ENCODE measurements at places on chromosomes 2 and 18. TPM values are rescaled to one million over a fixed set of nuclear protein-coding genes. Genes with fewer than 3 reads are reported as not detected.

- no peak for DNase-seq
Observed at GRCh38 chr18:54031243-54031642, 193.2 kb downstream of the MBD2 start.

- DNase-seq, result no peak
Observed at GRCh38 chr18:55577812-55578539, 10.0 kb downstream of the TCF4 start.

The CCDC74A gene
- polyA plus RNA-seq, result 16.2 TPM

The MOCOS gene
- polyA plus RNA-seq, result 1.2 TPM

The RALB gene
- 73.5 TPM for polyA plus RNA-seq

GRCh38 chr2:126616606-126617069, 39.3 kb upstream of the GYPC start:
- DNase-seq, result no peak

The RAB27B gene
- polyA plus RNA-seq, result 3.8 TPM

The MATN3 gene
- 3.7 TPM for polyA plus RNA-seq

The NT5DC4 gene
- 0.83 TPM for polyA plus RNA-seq

- DNase-seq, result no peak
Observed at GRCh38 chr2:20217041-20217970, 7.6 kb downstream of the SDC1 start.

- no peak for DNase-seq
Observed at GRCh38 chr2:28628506-28628905, 123.1 kb upstream of the PPP1CB start.

The MPP4 gene
- polyA plus RNA-seq, result 0.47 TPM

- DNase-seq, result no peak
Observed at GRCh38 chr18:56709463-56709862, 58.3 kb downstream of the WDR7 start.

GRCh38 chr2:99066075-99066958, 75.2 kb upstream of the C2orf15 start:
- peak; percentile 33 for DNase-seq

The GLB1L gene
- polyA plus RNA-seq, result 28.7 TPM

DNA sequence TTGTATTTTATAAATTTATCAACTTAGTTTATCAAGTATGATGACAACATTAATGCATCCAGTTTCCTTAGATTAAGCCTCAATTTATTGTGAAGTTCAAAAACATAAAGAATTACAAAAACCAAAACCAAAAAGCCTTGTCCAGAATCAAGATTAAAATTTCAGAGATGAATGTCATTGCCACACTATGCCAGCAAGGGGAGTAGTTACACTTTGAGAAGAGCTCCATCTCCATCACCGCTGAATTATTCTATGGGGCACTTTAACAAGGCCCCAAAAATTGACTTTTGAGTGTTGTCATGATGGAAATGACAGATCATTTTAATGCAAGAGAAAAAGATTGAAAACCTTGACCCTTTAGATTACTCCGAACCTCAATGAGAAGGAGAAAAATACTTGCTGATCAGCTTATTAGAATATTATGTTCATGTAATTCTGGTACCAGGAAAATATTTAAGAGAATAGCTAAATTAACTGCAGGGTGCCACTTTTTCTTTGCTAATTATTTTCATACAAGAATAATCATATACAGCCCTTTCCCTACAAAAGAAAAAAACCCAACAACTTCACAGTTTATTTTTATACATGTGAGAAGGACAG, 152.5 kb upstream of the AQP4 start:
- no peak for DNase-seq

GRCh38 chr2:142423603-142424002, 292.8 kb upstream of the LRP1B start:
- DNase-seq, result no peak

GRCh38 chr2:43426305-43427031, 169.4 kb downstream of the THADA start:
- no peak for DNase-seq

GRCh38 chr18:61587865-61588264, 254.6 kb downstream of the CDH20 start:
- DNase-seq, result no peak

DNA sequence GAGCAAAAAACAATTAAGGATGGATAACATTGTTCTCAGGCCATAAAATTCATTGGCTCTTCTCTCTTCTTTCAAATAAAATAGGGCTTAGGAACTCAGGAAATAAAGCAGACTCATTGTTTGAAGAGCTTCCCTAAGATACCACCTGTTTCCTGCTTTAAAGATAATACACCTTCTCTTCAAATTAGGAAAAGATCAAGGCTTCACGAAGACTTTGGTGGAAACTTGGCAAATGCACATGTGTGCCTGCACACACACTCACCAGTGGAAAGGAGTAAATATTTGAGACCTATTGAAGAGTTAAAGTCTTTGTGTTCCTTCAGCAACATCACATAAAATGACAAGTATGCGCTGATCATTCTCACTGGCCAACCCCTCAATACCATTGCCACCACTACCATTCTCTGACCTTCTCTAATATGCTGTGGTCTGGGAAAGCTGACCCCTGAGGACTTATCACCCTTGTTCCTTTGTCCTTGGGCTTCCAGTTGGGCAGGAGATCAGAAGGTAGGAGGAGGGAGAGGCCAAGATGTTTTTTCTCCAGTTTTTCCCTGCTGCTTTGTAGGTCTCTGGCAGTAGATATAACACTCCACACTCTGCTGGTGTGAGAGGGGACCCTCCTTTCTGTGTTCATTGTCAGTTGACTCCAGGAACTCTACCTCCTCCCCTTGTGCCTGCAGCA, 53.5 kb upstream of the SPOPL start:
- DNase-seq, result no peak

- DNase-seq, result no peak
Observed at GRCh38 chr2:54906716-54907115, 143.5 kb downstream of the RTN4 start.

DNA sequence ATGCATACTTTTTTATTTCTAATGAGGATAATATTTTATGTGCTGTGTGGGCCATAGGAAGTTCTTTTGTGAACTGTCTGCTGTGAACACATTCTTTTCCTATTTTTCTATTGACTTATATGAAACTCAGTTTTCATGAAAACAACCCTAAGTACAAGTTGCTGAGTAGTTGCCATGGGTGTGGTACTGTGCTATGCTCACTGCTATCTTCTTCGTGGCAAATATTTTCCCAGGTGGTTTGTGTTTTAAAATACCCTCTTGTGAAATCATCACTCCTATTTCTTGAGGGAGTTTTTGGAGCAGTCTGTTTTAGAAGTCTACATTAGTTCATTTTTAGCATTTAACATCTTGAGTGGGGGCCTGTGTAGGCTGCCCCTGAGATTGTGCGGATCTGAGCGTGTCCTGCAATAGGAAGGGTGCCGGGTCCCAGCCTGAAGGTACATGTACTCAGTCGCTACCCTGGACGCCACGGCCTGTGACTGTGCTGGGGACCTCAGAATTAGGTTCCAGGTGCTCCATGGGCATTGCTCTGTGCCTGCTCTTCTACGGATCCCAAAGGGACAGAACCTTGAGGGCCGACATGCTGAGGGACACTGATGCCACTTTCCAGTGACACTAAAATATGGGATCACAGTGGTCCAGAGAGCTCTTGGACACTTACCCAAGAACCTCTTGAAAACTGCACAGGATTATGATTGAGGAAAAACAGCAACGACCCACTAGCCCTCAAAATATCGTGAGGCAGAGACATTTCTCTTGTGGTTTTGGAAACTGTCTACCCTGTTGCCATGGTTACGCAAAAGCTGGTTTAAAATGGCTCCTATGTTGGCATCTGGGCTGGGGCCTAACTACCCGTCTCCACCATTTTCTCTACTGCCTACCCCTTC, 480.4 kb downstream of the TGIF1 start:
- DNase-seq, result no peak

DNA sequence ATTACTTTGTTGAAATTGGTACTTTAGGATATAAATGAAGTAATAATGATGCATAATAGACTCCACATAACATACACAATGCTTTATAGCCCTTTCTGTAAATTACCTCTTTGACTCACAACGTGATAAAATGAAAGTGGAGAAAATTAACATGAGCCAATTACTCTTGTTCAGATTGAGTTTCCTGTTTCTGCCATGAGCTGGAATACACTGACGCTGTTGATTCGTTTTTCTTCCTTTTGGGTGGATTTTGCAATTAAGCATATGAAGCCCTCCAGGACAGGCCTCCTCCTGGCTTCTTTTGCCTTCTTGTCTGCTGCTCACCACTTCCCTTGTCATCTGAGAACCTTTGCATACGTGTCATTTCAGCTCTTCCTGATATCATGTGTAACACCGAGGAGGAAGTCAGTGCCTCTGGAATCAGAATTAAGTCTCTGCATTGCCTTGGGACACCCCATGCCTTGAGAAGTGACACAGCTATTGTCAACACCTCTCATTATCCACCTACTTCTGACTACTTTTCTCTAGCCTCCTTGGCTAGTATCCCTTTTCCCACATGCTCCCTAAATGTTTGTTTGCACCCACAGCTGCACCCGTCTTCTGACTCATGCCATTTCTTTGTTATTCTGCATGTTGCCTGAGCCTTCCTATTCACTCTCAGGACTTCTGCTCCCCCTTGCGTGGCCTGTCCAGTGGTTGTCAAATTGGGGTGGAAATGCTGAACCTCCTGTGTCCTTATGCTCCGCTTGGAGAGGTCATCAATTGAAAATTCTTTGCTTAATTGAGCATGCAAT, 134.1 kb downstream of the FMNL2 start:
- no peak for DNase-seq

GRCh38 chr18:11497585-11497984, 111.8 kb upstream of the SLC35G4 start:
- DNase-seq, result no peak

The ADAM17 gene
- polyA plus RNA-seq, result 56.6 TPM

GRCh38 chr2:101986376-101986775, 5.4 kb upstream of the IL1R2 start:
- no peak for DNase-seq

The DAW1 gene
- 0.52 TPM for polyA plus RNA-seq

DNA sequence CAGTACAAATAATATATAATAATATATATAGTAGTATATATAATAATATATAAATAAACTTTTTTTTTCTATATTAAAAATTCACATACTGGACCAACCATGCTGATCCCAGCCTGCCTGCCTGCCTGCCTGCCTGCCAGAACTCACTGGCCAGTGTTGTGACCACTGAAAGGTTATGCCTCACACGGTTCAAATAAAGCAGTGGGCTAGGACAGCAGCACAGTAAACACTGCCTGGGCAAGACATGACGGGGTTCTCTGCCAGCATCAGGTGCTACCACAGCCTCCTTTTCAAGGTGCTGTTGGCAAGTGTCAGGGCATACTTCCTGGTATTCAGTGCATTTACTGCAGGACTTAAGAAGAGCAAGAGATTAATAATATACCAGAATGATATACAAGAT, 67.6 kb downstream of the TRAPPC8 start:
- DNase-seq, result no peak

DNA sequence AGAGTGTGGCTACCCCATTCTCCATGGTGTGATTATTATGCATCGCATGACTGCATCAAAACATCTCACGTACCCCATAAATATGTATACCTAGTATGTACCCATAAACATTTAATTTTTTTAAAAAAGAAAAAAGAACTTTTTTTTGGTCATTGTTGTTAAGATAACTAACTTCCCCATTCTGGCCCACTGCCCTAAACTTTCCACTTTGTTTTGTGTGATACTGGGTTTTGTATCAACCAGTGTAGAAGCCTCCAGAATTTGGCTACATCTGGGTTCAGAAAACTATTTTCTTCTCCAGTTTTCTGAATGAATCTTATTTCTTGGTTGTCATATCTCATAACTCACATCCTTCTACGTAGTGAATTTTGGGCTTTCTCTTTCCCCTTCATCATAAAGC, 62.3 kb upstream of the NABP1 start:
- DNase-seq, result no peak

The B4GALT6 gene
- polyA plus RNA-seq, result 20.7 TPM

DNA sequence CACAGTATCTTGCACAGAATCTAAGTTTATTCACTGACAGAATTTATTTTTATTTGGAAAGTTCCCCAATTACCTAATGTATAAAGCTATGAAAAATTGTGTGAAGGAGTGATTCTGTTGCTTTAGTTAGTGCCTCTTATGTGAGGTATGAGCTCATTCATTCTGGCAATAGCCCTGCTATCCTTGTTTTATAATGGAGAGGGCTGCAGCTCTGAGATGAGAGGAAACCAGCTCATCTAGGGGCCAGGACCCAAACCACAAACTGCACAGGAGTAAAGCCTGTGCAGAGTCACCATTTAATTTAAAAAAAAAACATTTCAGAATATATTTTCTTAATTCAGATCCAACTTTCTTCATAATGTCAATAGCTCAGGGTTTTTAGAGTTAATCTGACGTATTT, 383.0 kb downstream of the TMEM182 start:
- DNase-seq, result no peak

DNA sequence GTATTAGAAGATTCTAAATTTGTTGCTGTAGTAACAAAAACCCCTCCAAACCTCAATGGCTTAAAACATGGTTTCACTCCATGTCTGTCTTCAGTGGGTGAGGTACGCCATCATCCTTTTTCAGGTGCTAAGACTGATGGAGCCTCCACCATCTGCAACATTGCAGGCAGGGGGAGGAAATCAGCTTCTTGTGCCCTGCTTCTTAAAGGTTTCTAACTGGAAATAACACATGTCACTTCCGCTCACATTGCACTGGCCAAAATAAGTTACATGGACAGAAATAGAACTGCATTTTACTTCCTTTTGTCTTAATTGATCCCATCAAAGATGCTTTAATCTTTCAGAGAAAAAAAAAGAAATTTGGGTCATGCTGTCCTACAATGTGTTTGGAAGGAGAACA, 94.1 kb downstream of the GALNT3 start:
- no peak for DNase-seq

DNA sequence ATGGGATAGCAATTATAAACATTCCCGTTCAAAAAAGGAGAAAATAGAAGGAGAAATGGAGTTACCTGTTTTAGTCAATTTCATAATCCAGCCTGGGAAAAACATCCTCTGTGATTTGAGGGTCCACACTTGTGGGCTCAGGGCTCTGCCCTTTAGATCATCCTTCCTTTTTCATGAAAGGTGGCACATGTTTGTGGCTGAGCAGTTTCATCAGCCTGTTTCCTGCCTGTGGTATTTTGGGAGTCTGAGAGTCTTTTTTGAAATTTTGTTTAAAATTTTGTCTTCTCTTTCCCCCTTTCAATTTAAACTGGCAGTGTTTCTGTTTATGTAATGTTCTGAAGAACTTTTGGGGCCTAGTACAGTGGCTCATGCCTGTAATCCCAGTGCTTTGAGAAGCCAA, 84.0 kb downstream of the KIAA1328 start:
- DNase-seq, result no peak

DNA sequence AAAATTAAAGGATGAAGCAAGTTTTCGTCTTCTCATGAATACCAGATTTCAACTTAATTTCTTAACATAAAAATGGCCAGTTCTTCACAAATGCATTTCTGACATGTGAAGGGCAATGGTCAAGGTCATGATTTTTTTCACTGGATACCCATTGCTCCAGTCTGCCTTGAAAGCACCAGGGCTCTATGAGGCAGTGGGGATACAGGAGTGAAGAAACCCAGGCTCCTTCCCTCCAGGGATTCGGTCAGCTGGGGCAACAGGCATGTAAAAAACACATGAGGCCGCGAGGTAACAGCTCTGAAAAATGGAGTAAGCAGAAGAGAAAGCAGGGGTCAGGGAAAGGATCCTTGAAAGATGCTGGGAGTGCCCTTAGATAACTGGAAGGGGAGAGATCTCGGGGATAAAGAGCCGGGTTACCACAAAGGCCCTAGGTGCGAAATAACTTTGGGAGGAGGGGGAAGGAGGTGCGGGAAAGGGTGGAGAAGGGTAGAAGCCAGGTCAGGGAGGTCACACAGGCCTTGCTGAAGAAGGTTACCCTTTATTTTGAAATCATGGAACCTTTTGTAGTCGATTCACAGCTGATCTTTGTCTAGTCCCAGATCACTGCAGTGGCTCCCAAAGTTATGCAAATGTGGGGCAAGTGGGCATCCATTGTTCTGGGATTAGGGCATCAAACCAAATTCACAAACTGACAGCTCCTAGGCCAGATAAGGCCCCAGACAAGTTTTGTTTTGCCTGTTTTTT, 5.2 kb upstream of the SPRED2 start:
- no peak for DNase-seq

The ACVR1C gene
- polyA plus RNA-seq, result 0.23 TPM
